ENCODE measurements at places on chromosomes 2 and 18.

DNA sequence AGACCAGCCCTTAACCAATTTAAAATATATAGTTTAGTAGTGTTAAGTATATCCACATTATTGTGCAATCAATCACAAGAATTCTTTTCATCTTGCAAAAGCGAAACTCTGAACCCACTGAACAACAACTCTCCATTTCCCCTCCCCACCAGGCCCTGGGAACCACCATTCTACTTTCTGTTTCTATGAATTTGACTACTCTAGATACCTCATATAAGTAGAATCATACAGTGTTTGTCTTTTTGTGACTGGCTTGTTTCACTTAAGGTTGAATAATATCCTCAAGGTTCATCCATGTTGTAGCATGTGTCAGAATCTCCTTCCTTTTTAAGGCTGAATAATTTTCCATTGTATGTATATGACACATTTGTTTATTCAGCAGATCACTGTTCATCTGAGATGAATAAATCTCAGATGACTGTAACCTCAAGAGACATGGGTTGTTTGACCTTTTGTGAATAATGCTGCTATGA lies 8.1 kb upstream of the SOS1 start:
- peak; percentile 78 for DNase-seq

DNA sequence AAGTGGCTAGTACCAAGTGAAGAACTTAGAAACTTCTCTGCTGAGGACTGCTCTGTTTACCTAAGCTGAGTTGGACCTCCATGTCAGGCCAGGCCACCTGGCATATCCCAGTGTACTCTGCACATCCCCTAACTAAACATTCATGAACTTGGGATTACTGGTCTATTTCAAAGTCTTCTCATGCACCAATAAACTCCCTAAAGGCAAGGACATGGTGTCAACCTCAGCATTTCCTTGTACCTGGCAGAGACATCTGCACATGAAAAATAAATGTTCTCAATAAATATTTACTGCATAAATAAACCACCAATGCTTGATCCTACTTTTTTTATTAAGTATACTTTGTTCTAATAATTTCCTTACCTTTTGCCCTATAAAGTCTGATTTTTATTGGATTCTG lies 124.8 kb downstream of the LAMA1 start:
- DNase-seq: no peak

DNA sequence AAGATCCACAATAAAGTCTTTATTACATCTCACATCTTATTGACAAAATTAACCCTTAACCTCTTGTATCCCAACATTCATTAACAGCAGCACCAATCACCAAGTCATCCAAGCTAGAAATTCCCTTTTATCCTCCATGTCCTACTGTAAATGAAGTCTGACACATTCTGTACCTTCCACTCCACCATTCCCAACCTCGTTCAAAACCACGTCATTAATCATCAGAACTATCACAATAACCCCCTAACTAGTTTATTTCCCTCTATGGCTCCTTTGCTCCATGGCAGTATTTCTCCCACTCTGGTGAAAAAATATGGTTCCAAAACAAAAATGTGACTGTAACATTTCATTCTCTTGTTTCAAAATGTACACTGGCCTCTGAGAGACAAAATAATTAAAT lies 1626.2 kb downstream of the LRP1B start:
- no peak for DNase-seq

GRCh38 chr2:107383691-107384090 lies 443.0 kb upstream of the RGPD4 start:
- no peak for DNase-seq

GRCh38 chr2:209663139-209663538 lies 108.5 kb upstream of the UNC80 start:
- no peak for DNase-seq
